ENCODE measurements at places on chromosomes 5 and 9.
A peak's percentile ranks its signal among the peaks of the same experiment; 100 is the strongest.

DNA sequence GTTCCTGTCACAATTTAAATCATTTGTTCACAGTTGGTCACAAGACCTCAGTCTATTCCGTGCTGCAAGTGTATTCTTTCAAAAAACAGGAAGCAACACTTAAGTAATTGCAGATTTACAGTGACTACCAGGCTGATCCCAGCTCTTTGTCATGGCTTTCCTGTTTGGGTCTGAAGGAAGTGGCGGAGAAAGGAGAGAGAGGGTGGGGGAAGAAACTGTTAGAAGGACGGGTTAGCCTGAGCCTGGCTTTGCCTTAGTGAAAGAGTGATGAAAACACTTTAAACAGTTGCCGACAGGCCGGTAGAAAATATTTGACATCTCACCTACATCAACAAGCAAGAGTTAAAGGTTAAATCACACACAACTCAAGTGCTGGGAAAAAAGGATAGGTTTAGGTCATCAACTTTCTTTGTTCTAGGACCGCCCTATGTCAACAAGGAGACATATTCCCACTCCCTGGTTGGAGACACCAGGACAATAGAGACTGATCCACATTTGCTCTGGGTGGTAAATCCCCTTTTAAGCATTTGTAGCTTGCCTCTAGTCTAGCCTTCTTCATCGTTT, 102.2 kb upstream of the DAB2 start:
- DNase-seq, result peak; percentile 75

DNA sequence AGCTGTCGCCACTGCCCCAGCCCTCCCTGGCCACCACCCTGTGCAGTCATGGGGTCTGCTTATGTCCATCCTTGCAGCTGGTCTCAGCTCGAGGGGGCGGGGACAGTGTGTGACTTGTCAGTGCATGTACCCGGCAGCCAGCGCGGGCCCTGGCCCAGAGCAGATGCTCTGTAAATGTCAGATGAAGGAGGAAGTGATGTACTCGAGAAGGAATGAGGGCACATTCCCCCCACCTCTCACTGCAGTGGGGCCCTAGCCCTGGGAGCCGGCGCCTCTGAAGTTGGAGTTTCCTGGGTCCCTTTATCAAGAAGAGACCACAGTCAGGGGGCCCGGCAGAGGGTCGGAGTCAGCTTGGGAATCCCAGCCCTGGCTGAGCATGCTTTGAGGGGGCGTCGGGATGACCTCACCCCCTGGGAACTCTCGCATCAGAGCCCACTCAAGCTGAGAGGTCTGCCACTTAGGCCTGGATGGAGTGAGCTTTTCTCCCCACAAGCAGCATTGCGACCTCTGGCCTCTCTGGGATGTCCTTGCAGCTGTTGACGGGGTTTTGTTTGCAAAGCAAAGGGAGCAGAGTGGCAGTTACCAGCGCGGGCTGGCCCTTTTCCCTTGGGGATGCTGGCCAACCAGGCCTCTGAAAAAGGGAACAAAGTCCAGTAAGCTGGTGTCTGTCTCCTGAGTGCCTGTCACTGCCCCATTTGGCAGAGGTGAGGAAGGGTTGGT, 19.0 kb downstream of the NEURL1B start:
- DNase-seq, result peak; percentile 71

DNA sequence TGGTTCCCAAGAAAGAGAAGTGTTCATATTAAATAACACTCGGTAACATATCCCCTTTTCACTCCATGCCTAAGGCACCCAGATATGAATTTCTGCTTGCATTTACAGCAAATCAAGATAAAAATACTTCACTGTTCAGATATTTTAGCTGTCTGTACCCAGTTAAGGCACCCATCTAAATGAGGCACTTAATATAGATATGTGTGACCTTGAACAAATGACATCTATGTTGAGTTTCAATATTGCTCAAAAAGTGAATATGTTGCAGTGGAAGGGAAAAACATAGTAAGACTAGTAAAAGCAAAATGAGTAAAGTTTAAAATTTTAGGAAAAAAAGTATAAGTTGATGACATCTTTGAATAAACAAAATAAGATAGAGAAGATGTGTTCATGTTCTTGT, 32.4 kb upstream of the SPDL1 start:
- no peak for DNase-seq

DNA sequence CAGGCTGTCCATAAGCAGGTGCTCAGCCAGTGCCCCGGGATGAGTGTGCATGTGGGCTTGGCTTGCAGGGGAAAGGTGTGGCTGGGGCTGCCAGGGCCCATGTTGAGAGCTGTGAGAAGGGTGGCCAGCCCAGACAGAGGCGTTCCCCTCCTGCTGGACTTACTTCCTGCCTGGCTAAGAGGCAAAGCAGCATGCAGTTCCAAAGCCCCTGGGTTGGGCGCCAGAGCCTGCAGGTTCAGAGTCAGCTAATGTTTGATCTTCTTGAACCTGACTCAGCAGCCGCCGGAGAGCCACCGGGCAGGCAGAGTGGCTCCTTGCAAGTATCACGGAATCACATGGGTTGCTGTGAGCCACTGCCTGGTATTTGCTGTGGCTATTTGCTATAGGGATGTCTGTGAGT, 168.4 kb upstream of the MAP1B start:
- DNase-seq, result no peak

DNA sequence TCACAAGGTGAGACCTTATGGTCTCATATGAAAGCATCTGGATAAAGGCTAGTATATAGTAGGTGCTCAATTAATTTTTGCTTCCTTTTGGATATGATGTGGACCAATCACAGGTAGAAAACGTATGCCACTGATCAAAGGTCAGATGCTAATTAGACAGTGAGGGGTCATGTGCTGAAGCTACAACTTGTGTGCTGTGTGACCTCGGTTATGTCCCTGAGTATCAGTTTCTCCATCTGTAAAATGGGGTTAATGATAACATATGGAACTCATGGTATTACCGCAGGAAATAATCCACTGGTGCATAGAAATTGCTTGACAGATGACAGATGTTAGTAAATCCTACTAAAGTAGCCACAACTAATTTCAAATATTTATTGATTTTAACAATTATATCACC, 62.0 kb downstream of the PTPN3 start:
- DNase-seq, result no peak

GRCh38 chr9:16485160-16485559, 385.3 kb downstream of the BNC2 start:
- no peak for DNase-seq

DNA sequence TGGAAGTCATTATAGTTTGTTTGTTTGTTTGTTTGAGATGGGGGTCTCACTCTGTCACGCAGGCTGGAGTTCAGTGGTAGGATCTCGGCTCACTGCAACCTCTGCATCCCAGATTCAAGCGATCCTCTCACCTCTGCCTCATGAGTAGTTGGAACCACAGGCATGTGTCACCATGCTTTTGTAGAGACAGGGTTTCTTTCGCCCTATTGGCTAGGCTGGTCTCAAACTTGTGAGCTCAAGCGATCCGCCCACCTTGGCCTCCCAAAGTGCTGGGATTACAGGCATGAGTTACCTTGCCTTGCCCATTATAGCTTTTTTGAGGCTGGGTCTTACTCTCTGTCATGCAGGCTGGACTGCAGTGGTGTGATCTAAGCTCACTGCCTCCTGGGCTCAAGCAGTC, 28.8 kb downstream of the NSD1 start:
- no peak for DNase-seq

DNA sequence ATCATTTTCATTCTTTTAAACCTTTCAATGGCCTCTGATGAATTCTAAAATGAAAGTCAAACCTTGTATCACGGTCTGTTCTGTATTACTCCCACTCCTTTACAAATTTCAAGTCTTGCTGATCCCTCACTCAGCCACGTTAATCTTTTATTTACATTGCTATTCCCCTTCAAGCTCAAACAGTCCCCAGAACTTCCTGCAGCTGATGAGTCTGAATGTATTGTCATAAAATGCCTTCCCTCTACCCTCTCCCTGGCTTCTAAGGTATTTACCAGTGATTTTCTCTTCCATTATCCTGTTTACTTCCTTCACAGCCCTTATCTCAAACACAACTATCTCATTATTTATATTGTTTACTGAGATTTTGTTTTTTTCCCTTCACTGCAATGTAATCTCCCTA, 562.3 kb upstream of the C9orf72 start:
- DNase-seq, result no peak

DNA sequence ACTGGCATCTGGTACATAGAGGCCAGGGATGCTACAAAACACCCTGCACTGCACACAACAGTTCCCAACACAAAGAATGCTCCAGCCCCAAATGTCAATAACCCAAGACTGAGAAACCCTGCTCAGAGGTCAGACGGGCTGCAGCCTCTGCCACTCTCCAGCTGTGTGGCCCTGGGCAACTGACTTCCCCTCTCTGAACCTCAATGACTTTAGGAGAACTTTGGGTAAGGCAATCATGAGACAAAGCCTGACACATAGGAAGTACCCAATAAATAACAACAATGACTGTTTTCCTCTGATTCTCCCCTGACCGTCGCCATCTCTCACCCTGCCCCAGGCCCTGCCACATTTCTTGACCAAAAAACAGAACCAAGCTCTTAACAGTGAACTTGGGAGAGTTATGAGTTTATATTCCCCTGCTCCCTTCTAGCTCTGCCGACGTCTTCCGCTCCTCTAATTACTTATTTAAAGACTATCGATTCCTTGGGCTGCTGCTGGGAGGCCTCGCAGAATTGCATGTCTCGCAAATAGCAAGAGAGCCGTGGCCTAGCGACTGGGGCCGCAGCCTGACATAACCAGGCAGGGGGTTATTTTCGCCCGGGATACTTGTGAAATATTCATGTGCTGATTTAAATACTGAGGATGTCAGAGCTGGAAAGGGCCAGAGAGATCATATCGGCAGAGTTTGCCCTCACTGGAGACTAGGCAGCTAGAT, 24.5 kb upstream of the CRB2 start:
- no peak for DNase-seq
